ENCODE measurements at places on chromosomes 6 and 20. TPM values are rescaled to one million over a fixed set of nuclear protein-coding genes. Genes with fewer than 3 reads are reported as not detected.
A peak's percentile ranks its signal among the peaks of the same experiment; 100 is the strongest.

GRCh38 chr6:128981716-128982115 is 98.8 kb downstream of the LAMA2 start:
- no peak for DNase-seq

- no peak for DNase-seq
These were observed 4.9 kb downstream of the GPR31 start for GRCh38 chr6:167152862-167153261.

DNA sequence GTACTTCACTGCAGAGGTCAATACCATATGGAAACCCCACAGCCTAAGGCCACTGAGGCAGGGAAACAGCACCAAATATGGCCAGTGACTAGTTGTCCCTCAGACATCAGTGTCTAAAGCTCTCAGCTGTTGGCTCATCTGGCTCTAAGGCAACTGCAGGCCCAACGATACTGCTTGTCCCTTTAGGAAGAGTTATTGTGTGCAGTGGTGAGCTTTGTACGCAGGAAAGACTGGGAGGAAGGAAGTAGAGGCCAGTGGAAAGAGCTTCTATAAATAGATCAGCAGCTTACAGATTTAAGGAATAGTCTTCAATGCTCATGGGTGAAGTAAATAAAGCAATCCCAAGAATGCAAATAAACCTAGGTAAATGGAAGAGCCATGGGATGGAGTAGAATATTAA is 29.3 kb downstream of the DNAAF9 start:
- DNase-seq: no peak

- peak; percentile 93 for DNase-seq
These were observed 1.2 kb upstream of the MAFB start for GRCh38 chr20:40689943-40690835.

GRCh38 chr20:47805951-47806350 is 20.7 kb upstream of the SULF2 start:
- DNase-seq: no peak

DNA sequence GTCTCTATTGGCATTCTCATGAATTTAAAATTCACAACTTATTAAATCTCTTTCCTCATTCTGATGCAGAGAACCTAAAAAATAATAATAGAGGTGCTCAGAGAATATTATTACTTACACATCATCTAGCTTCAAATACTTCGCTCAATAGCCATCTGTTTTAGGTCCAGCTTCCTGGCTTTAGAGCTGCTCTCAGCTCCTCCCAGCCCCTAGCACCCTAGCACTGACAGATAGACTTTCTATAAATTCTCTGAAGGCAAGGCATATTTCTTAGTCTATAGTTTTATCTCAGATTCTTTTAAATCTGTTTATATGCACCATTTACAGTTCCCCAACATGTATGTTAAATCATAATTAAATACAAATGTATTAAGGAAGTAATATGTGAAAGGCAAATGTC is 281.3 kb downstream of the PTPRK start:
- no peak for DNase-seq

- no peak for DNase-seq
These were observed 8.4 kb downstream of the EPB41L2 start for GRCh38 chr6:131054392-131055250.

DNA sequence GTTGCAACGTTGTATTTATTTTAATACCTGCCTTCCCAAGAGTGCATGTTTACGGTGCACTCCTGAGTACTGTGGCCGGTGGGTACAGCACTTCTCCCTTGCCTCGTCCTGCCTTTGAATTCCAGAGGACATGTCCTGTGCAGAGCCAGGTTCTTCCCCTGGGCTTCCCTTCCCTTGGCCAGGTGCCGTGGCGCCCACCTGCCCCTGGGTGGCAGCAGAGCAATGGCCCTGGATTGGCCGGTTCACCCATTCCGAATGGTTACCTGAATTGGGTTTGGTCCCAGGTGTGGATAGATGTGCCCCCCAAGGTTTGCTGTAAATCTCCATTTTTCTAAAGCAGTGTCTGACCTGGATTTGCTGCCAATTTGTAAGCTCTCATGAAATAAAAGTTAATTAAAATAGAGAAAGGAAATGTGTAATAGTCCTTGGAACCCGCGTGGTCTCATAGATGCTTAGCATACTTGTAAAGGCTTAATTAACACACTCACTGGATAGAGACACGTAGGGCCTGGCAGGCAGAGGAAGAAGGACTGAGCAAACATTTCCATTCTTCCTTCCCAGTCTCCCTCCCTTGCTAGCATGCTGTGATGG is 40.6 kb downstream of the DTD1 start:
- no peak for DNase-seq

DNA sequence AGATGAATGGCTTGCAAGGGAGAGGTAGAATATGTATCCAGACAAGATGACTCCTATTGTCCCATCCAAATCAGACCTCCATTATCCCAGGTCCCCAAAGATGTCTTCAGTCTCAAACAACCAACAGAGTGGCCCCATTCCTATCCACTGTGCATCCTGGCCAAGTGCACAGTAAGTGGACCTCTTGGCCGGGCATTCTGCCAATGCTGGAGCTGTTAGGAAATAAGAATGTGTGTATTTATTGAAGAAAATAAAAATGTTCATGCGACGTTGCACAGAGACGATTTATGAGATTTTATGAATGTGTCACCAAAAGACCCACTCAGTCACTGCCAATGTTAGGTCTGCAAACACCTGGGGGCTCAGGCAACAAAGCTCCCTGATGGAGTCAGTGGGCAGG is 196.0 kb downstream of the MAFB start:
- DNase-seq: no peak

- no peak for DNase-seq
These were observed 4.7 kb downstream of the CUL9 start for GRCh38 chr6:43186706-43187105.

DNA sequence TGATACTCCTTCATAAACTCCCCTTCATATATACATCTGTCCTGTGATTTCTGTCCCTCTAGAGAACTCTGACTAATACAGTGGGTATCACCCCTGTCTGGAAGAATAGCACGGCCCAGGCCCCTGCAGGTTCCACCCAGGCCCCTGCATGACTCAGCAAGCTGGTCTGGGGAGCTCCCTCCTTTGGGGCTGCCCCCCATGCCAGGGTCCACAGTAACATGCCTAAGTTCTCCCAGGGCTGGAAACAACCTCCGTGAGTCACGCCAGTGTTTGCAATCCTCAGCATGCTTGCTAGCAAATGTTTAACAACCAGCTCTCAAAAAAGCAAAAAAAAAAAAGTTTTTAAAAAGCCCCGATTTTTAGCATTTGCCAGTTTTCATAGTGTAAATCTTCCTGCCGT is 134.3 kb upstream of the CDH4 start:
- no peak for DNase-seq

DNA sequence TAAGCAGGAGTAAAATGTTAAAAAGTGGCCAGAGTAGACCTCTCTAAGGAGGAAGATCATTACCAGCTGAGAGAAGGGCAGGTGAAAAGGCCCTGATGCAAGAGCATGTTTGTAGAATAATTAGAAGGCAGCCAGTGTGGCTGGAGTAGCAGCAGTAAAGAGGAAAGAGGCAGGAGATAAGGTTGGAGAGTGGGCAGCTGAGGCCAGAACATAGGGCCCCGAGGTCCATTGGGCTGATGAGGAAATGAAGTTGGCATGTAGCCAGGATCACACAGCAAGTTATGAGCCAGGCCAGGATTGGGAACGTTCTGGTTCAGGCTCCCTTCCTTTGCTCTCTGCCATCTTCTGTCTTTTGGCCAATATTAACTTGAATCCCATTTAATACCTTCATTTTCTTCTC is 51.6 kb downstream of the RALY start:
- DNase-seq: no peak

GRCh38 chr6:29676981-29677601 is 3.9 kb downstream of the ZFP57 start:
- DNase-seq: peak; percentile 40

DNA sequence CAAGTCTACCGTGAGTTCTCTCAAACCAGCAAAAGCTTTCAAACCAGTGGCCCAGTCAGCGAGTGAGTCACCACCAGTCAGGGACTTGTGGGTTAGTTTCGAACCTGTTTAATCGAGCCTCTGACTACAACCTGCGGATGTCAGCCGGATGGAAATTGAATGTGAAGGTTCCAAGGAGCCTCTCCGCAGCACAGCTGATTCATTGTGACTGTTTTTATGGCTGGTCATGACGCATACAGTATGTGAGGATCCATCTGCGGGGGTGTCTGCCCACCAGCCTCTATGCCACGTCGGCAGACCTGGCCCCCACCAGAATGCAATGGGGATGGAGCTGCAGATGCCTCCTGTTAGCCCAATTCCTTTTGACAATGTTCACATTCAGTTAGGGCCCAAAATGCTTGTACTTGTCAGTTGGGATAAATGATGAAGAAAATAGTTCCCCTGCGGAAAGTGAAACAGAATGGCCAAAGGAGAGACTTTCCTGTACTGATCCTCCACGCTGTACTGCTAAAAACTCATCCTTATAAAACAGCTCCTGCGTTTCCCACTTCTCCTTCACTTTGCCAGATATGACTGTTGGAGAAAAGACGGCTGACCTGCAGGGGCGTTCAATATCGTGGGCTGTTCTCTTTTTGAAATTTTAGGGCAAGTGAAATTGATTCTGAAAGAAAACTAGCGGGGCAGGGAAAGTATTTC is 206.6 kb downstream of the TFAP2B start:
- DNase-seq: no peak

GRCh38 chr6:85455471-85456026 is 5.7 kb downstream of the NT5E start:
- no peak for DNase-seq

DNA sequence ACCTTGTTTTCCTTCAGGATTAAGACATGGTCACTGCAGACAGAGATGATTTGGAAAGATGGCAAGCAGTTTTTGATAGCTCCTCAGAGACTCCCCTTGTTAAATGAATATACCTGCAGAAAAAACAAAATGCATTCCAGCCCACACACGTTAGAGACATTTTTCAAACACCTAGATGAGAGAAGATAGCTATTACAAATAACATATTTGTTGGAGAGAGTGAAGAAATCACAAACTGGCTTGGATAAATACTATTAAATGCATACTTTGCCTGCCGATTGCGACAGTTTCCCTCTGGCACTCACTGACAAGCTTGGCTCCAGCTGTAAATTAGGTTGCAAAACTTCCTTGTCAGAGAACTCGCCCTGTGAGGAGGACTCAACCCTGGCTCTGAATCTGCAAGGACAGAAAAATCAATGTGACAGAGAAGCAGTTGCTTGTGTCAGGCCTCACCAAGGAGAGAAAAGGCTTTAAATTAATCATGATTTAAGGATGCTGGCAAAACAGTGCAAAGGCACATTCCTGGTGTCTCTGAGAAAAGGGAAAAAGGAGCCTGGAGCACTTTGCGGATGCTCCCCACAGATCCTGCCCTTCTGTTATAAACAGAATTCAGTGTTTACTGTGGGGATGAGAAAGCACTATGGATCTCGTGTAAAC is 423.7 kb upstream of the MARCKS start:
- peak; percentile 54 for DNase-seq

- no peak for DNase-seq
These were observed 59.2 kb upstream of the POU3F2 start for GRCh38 chr6:98775205-98775604.

DNA sequence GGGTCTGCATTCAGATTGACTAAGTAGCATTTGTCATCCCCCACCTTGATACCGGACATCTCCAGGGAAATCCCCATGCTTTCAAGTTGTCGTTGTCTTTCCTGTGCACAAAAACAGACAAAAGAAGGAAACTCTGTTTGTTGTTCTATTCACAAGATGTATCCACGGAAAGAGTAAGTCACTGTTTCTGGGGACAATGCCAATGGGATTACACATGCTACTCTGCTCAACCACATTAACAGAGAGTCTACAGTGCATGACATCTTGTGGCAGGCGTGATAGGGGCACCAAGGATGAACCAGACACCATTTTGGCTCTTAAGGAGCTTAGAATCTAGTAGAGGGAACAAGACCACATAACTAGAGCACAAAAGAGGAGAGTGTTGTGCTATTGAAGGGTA is 124.4 kb upstream of the NUP153 start:
- no peak for DNase-seq

GRCh38 chr6:144912474-144912873 is 627.3 kb downstream of the UTRN start:
- no peak for DNase-seq

- no peak for DNase-seq
These were observed 206.4 kb upstream of the CITED2 start for GRCh38 chr6:139580592-139581484.

SLC22A16 gene
- 2.9 TPM for total RNA-seq

C4A gene
- total RNA-seq: 275 TPM

SIM1 gene
- total RNA-seq: 0.59 TPM

FAM209B gene
- total RNA-seq: not detected

ADGRG6 gene
- 28.5 TPM for total RNA-seq

CTCFL gene
- total RNA-seq: not detected

PARD6B gene
- 1.4 TPM for total RNA-seq
